Hepatocyte (in vitro differentiated cells): ENCODE measurements at places on chromosomes 1 and 21. TPM values are rescaled to one million over a fixed set of nuclear protein-coding genes. Genes with fewer than 3 reads are reported as not detected.

- no peak for DNase-seq
Observed at GRCh38 chr1:76494807-76495206, 372.5 kb upstream of the ST6GALNAC5 start.

GRCh38 chr1:225877580-225877979 lies 4.6 kb downstream of the TMEM63A start:
- peak; percentile 60 for DNase-seq

DNA sequence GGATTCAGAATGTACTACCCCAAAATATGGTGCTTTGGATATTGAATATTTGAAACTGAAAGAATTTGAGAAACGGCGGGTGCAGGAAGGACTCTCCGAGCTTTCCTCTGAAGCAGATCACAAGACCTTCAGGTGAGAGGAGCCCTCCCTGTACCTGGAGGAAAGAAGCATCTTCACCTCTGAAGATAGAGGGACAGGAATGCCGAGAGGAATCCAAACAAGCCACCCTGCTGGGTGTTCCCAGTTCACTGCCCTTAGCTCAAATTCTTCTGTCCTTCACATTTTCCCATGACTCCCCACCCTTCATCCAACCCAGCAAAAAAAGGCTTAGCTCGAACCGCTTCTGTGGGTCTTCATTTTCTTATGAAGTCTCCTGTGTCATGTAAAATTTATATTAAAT lies 18.2 kb upstream of the PADI2 start:
- DNase-seq = no peak

GRCh38 chr1:116836099-116836498 lies 73.6 kb upstream of the PTGFRN start:
- no peak for DNase-seq

DNA sequence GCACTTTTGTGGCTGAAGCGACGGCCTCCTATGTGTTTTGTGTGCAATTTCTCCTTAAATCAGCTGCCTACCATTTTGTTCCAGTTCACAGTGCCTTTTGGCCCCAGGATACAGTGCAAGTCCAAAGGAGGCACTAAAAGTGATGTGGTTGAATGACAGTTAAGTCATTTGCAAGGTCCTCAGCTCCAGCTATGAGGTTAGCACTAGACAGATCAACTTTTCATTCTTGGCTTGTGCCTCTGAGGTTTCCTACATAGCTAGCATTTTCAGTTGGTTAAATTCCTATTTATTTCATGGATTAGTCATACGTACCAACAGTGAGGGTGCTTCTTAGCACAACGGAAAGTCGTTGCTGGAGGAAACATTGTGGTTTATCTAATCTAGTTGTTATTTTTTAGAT lies 59.3 kb upstream of the NTPCR start:
- DNase-seq = no peak

GRCh38 chr1:158095737-158096335 lies 84.9 kb upstream of the CD1D start:
- peak; percentile 49 for DNase-seq

- no peak for DNase-seq
Observed at GRCh38 chr21:28357743-28358142, 634.9 kb downstream of the LTN1 start.

- peak; percentile 19 for DNase-seq
Observed at GRCh38 chr1:174964972-174965361, 34.8 kb upstream of the CACYBP start.

DNA sequence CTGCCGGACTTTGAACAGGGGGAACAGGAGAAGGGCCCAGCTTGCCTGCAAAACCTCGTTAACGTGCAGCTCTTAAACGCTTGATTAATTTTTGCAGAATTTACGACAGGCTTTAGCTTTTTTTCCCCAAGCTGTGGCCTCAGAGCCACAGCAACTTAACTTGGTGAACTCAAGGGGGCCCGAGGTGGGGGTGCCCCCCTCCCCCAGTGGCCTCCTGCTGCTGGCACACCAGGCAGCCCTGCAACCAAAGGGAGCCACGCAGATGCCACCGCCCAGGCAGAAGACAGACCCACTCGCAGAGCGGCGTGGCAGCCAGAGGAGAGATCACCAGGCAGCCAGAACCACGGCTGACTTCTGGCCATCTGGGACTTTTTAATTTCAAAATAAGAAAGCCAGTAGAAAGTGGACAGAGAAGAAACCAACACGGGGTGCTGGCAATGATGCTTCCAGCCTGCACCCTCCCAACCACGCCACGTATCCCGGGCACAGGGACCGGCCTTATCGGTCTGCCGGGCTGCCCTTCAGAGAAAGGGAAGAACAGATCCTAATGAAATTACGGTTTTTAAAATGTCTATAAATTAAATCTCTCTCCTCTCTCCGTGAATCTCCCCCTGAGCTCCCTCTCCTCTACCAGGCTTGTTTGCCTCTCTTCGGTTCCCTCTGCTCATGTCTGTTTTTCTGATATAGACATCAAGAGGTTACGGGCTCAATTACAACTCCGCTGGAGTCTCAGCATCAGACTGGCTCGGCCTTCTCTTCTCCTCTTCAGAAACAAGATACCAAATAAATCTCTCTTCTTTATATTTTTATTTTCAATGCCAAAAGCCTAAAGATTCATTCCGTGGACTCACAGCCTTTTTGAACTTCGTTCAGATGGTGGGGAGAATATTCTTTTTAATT lies 6.4 kb downstream of the CASZ1 start:
- DNase-seq = no peak

DNA sequence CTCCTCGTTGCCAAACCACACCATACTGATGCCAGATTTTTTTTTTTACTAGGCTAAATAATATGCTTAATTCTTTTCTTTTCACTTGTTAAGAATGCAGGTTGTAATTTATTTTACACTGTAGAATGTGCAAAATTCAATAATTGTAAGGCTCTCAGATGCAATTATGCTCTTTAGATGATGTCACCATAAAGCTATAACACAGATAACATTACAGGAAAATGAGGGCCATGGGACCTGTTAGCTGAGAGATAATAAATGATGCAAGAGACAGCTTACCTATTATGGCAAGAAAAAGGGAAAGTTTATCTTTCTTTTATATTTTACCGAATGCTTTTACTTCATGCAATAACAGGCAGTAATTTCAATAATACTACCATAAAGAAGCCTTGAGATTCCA lies 35.4 kb downstream of the CHRM3 start:
- DNase-seq = no peak

- no peak for DNase-seq
Observed at GRCh38 chr1:181743878-181744312, 260.6 kb downstream of the CACNA1E start.

- peak; percentile 85 for DNase-seq
Observed at GRCh38 chr1:175887981-175888428, 144.6 kb upstream of the TNR start.

- DNase-seq = no peak
Observed at GRCh38 chr1:78102082-78102481, 56.3 kb downstream of the GIPC2 start.

GRCh38 chr1:217524787-217525520 lies 105.9 kb downstream of the GPATCH2 start:
- DNase-seq = no peak

GRCh38 chr1:247387096-247387495 lies 28.9 kb upstream of the NLRP3 start:
- no peak for DNase-seq

DNA sequence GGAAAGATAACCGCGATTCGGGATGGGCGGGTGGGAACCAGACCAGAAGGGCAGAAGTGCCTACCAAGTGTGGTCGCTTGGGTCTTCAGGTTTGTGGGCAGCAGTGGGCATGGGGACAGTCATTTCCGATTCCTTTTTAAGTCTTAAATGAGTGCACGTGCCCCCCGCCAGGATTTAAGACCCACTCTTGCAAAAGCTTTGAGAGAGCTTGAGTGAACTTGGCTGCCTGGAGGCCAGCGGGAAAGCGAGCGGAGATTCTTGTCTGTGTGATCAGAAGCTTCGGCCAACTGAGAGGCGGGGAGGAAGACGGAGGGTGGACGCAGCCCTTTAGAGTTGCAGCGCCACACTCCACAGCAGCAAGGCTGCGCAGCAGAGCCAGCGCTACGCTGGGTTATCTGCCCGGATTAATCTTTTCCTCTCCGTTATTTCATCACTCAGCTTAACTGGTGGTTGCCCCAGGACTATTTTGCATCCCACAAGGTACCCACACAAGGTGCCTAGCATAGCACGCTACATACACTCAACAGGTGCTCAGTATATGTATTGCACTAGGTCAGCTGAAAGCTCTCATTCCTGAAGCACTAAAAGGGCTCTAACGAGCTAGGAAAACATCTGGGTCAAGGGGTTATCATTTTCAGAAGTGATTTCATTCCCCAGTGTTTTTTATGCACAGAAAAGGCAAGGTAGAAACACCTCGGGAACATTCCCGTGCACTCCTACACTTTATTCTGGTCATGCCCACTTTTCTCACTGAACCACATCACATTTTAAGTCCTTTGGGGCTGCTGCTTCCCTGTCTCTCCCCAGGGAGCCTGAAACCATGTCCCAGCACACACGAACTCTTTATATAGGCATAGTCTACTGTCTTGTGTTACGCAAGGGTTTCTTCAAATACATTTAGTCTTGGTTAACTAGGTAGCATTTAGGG lies 1.5 kb upstream of the BATF3 start:
- DNase-seq = peak; percentile 60

GRCh38 chr21:44050276-44050675 lies 38.2 kb downstream of the TRAPPC10 start:
- no peak for DNase-seq

GRCh38 chr1:206798384-206798996 lies 26.2 kb upstream of the IL10 start:
- DNase-seq = no peak

DNA sequence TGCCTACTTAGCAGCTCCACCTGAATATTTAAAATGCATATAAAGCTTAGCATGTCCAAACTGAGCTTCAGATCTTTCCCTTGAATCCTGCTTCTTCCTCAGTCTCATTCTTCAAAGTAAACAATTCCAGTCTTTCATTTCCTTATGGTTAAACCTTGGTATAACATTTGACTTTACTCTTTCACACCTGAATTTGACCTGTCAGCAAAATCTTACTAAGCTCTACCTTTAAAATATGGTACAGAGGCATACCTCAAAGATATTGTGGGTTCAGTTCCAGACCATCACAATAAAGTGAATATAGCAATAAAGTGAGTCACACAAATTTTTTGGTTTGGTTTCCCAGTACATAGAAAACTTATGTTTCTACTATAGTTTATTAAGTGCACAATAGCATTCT lies 42.5 kb upstream of the RNF11 start:
- DNase-seq = no peak

DNA sequence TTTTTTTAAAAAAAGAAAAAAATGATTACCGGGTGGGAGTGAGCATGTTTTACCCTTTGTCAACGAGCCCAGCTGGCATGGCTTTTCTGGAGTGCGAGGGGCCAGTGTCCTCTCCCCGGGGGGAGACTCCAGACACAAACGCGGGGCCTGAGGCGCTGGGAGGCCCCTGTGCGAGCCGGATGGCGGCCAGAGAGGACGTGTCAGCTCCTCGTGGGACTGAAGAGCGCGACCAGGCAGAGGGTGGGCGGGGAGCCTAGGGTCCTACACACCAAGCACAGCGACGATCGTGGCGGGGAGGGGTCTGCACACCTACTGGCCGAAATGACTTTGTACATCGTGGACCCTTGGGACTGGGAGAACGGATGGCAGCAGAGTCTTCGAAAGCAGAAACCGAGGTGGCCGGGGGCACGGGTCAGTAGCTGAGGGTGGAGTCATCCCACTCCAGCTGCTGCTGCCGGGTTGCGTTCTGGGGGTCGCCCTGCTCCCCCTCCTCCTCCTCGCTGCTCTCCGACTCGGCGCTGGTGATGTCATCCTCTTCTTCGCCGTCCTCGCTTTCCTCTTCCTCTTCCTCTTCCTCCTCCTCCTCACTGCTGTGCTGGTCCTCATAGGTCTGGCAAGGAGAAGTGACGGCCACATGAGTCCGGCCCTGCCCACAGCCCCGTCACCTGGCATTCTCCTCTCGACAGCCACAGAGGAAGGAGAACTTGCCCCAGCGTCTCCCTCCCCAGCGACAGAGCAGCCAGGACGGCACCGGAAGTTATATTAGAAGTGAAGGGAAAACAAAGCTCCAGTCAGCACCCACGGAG lies 78.8 kb downstream of the PIK3CD start:
- no peak for DNase-seq

DNA sequence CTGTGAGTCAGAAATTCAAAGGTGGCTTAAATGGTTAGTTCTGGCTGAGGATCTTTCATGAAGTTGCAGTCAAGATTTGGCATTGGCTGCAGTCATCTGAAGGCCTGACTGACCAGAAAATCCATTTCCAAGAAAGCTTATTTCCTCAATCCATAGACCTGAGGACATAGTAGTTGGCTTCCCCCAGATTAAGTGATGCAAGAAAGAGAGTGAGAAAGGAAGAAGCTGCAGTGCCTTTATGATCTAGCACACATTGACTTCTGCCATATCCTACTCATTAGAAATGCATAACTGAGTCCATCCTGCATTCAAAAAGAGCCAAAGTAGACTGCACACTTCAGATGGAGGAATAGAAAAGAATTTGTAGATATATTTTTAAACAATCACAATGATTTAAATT lies 222.6 kb downstream of the COL24A1 start:
- no peak for DNase-seq

DNA sequence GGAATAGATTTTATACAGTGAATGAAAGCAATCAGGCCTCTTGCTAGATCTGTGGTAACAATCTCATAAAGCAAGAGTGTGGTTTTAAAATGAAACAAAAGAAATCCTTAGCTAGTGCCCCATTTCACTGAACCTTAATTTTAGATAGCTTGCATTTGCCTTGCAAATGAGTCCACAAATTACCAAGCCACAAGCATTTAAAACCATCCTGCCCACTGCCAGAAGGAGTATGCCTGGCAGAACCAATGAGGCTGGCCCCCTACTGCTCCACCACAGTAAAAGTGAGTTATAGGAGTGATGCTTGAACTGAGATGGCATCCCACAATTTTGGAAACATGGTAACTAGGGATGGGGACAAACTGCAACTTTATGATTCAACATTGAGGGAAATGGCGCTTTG lies 206.4 kb upstream of the LMO4 start:
- no peak for DNase-seq

GRCh38 chr1:20383631-20384030 lies 93.0 kb downstream of the VWA5B1 start:
- no peak for DNase-seq

Gene RAD54L
- 4.3 and 6.2 TPM in 2 replicates for total RNA-seq

Gene CLCA1
- total RNA-seq = 39.1 and 42.9 TPM in 2 replicates

Gene XCL1
- total RNA-seq = 0.23 TPM in 1 of 2 replicates, not detected in the other

Gene LRRC8B
- total RNA-seq = 5.1 and 9.5 TPM in 2 replicates

Gene ATP1A4
- 0.68 and 4.4 TPM in 2 replicates for total RNA-seq

Gene BGLAP
- 0.17 and 0.60 TPM in 2 replicates for total RNA-seq

Gene AMY1A
- total RNA-seq = not detected in 2 replicates

Gene DYNLT4
- total RNA-seq = 0.30 and 1.6 TPM in 2 replicates

Gene NID1
- total RNA-seq = 57.3 and 72.8 TPM in 2 replicates

Gene VCAM1
- 82.8 and 85.3 TPM in 2 replicates for total RNA-seq
